T-cell (primary cell): ENCODE measurements at places on chromosomes 3 and 15. TPM values are rescaled to one million over a fixed set of nuclear protein-coding genes. Genes with fewer than 3 reads are reported as not detected.

DLEC1 gene
- 20.1 TPM for total RNA-seq

DNA sequence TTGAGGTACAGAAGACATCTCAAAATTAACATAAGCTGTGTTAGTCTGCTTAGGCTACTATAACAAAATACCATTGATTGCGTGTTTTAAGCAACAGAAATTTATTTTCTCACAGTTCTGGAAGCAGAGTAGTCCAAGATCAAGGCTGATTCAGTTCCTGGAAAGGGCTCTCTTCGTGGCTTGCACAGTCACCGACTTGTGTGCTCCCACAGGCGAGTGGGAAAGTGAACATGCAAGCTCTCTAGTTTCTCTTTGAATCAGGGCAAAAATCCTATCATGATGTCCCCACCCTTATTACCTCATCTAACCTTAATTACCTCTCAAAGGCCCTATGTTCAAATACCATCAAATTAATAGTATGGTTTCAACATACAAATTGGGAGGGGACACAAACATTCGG is 505.9 kb downstream of the ZIC1 start:
- no peak for DNase-seq

GRCh38 chr3:176953106-176954060 is 243.9 kb downstream of the TBL1XR1 start:
- no peak for DNase-seq

- DNase-seq, result no peak
These were observed 15.7 kb downstream of the SUSD5 start for GRCh38 chr3:33202711-33203457.

- DNase-seq, result no peak
These were observed 238.9 kb downstream of the CADPS start for GRCh38 chr3:62636235-62636826.

SLC2A2 gene
- not detected for total RNA-seq

- DNase-seq, result no peak
These were observed 247.9 kb upstream of the STT3B start for GRCh38 chr3:31284776-31285175.

GUCA1C gene
- total RNA-seq, result not detected

- DNase-seq, result no peak
These were observed 12.1 kb downstream of the OSBPL10 start for GRCh38 chr3:31968927-31969418.

TNFAIP8L3 gene
- total RNA-seq, result not detected

DNA sequence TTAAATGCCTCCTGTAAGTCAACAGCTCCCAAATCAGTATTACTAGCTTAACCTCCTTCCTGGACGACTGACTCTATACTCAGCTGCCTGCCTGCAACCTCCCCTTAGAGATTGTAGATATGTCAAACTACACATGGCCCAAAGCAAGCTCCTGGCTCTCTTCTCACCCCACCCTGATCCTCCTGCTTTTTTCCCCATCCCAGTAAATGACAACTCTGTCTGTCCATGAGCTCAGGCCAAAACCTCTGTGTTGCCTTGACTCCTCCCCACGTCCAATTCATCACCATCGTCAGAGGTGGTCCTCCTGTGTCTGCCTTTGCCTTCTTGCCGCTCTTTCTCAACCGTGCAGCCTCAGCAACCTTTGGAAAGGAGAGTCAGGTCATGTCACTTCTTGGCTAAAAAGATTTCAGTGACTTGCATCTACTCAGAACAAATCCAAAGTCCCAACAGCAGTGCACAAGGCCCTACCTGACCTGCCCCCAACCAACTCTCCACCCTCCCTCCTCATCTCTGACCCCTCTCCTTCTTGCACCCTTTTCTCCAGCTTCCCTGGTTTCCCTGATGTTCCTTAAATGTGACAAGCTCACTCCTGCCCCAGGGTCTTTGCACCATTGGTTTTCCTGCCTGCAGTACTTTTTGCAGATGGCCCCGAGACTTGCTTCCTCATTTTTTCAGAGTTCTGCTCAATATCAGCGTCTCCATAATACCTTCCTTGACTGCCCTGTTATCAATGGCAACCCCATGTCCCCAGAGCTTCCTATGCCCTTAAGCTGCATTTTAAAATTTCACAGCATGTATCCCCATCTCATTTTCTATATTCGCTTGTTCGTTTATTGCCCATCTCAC is 52.8 kb downstream of the LSM3 start:
- no peak for DNase-seq

GRCh38 chr3:170421111-170421641 is 2.5 kb downstream of the CLDN11 start:
- DNase-seq, result no peak

CLDND1 gene
- 357 TPM for total RNA-seq

- DNase-seq, result no peak
These were observed 56.2 kb downstream of the B3GNT5 start for GRCh38 chr3:183309276-183309675.
